ENCODE measurements at places on chromosomes 13 and 19. TPM values are rescaled to one million over a fixed set of nuclear protein-coding genes. Genes with fewer than 3 reads are reported as not detected.

NBEA gene
- total RNA-seq = 16.3 TPM

KCNN4 gene
- total RNA-seq = 0.26 TPM

GRCh38 chr19:2634228-2634951 lies 68.1 kb downstream of the GNG7 start:
- no peak for DNase-seq

DIRAS1 gene
- 9.7 TPM for total RNA-seq

DNA sequence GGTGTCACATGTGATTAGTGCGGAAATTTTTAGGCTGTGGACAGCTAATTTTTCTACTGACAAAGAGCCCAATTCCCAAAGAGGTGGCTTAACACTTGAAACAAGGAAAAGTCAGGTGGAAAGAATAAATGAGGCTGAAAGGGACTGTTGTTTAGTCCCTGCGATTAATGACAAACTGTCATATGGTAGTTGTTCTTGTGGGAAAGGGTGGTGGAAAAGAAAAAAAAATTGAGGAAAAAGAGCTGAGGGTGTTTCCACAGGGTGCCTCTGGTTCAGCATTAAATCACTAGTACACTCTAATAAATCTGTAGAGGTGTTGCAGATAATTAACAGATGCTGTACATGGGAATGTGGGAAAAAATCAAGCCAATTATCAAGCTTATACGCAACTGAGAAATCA lies 300.7 kb downstream of the DNAJC15 start:
- DNase-seq = no peak

- DNase-seq = peak; percentile 15
Observed at GRCh38 chr13:110322126-110322827, 15.2 kb downstream of the COL4A2 start.

TUBA3C gene
- not detected for total RNA-seq

GRCh38 chr13:21538753-21539152 lies 65.2 kb downstream of the MICU2 start:
- no peak for DNase-seq

TJP3 gene
- 27.9 TPM for total RNA-seq

DNA sequence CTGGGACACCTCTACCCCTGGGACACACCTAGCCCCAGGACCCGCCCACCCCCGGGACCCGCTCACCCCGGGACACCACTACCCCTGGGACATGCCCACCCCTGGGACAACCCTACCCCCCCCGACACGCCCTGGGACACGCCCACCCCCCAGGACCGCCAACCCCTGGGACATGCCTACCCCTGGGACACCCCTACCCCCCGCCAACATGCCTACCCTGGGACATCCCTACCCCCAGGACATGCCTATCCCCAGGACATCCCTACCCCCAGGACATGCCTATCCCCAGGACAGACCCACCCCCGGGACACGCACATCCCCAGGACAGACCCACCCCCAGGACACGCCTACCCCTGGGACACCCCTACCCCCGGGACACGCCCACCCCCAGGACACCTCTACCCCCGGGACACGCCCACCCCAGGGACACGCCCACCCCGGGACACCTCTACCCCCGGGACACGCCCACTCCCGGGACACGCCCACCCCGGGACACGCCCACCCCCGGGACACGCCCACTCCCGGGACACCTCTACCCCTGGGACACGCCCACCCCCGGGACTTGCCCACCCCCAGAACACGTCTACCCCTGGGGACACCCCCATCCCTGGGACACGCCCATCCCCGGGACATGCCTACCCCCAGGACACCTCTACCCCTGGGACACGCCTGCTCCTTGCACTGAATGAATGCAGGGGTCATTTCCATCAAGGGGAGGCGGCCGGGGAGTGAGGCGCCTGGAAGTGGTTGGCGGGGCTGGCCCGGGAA lies 32.3 kb downstream of the ADPRHL1 start:
- DNase-seq = peak; percentile 58

GRCh38 chr13:62207388-62207787 lies 791.7 kb upstream of the PCDH20 start:
- no peak for DNase-seq

- DNase-seq = no peak
Observed at GRCh38 chr19:4115050-4115817, 8.7 kb downstream of the MAP2K2 start.

- no peak for DNase-seq
Observed at GRCh38 chr13:24075137-24075975, 85.2 kb upstream of the SPATA13 start.

KISS1R gene
- 3.3 TPM for total RNA-seq

STOML3 gene
- not detected for total RNA-seq

DNA sequence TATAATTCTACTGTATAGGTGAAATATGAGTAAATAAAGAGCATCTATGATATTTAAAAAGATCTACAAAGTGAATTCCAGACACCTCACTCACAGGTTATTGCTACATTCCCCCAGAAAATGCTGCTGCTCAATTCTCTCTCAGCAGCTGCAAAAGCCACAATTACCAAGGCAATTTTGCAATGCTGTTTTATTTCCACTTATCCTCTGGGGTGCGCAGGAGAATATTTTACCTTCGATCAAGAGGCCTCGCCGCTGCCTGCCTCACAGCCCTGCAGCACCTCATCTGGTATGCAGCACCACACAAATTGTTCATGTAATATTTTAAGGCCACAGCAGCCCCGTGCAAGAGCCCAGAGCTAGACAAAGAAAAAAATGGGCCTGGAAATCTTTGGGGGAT lies 333.2 kb downstream of the DNAJC15 start:
- DNase-seq = no peak

CYP2F1 gene
- total RNA-seq = 0.63 TPM

CASP14 gene
- not detected for total RNA-seq

DNA sequence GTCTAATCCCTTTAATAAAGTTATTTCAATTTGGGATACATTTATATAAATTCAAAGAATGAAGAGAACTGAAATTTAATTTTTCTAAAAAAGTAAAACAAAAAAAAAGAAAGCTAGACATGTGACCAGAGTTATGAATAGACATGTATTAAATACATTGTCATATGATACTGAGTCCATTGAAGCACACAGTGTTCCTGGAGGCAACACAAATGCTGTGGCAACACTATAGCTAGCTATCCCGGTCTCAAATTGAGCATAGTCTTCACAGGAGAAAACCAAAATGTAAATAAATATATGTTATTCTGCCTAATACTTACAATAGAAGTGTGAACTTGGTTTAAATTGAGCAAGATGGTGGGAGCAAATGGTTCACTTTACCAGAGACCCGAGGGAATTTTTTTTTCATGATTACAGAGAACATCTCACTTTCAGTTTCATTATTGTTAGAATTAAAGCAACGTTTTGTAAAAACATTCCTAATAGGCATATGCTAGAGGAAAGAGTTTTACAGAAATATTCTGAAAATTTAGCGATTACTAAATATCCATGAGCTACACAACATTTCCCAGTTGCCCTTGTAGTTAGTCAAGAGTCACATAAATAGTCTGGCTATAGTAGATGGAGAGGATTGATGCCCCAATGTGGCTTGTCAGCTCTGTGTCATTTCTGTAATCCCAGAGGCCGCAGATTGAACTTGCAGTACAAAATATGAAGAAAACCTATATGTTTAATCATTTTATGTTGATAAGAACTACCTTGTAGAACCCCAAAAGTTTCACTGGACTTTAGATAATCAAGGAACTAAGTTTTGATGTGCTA lies 775.7 kb upstream of the SPRY2 start:
- no peak for DNase-seq

DNA sequence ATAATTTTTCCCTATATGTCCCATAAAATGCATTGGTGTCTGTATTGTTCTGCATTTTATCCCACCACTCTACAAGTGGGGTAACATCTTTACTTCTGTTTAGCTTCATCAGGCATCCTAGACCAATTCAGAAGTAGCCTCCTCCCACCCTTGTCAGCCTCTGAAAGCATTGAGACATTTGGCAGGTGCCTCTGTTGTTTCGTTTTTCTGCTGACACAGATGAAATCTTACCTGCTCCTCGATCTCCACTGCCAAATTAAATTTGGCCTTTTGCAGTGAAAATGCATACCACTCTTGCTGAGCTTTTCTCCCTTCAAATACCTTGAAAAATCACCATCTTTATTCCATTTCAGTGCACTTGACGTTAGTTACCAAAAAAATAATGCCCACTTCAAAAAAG lies 83.5 kb upstream of the STARD13 start:
- no peak for DNase-seq

C19orf67 gene
- total RNA-seq = 0.39 TPM

FFAR3 gene
- not detected for total RNA-seq

RFC3 gene
- total RNA-seq = 59.2 TPM

DNA sequence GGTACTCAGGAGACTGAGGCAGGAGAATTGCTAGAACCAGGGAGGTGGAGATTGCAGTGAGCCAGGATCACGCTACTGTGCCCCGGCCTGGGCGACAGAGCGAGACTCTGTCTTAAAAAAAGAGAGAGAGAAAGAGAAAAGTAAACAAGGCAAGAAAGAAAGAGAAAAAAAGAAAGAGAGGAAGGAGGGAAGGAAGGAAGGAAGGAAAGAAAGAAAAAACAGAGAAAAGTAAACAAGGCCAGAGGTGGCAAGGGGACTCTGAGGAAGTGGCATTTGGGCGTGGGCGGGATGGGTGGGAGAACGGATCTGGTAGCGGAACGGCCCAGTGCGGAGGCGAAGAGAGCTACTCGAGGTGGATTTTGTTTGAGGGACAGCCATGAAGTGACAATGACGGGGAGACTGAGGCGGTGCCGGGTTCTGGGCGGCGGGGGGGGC lies 7.5 kb upstream of the ARRDC2 start:
- DNase-seq = no peak
